ENCODE measurements at places on chromosomes 6 and 20. TPM values are rescaled to one million over a fixed set of nuclear protein-coding genes. Genes with fewer than 3 reads are reported as not detected.

Gene NR2E1
- total RNA-seq: not detected

Gene CLDN20
- total RNA-seq: not detected

Gene HDGFL1
- not detected for total RNA-seq

Gene RCAN2
- total RNA-seq: 5.6 TPM

Gene TAGAP
- total RNA-seq: not detected

- DNase-seq: no peak
These were observed 554.5 kb upstream of the MAP3K7 start for GRCh38 chr6:91141346-91141745.

DNA sequence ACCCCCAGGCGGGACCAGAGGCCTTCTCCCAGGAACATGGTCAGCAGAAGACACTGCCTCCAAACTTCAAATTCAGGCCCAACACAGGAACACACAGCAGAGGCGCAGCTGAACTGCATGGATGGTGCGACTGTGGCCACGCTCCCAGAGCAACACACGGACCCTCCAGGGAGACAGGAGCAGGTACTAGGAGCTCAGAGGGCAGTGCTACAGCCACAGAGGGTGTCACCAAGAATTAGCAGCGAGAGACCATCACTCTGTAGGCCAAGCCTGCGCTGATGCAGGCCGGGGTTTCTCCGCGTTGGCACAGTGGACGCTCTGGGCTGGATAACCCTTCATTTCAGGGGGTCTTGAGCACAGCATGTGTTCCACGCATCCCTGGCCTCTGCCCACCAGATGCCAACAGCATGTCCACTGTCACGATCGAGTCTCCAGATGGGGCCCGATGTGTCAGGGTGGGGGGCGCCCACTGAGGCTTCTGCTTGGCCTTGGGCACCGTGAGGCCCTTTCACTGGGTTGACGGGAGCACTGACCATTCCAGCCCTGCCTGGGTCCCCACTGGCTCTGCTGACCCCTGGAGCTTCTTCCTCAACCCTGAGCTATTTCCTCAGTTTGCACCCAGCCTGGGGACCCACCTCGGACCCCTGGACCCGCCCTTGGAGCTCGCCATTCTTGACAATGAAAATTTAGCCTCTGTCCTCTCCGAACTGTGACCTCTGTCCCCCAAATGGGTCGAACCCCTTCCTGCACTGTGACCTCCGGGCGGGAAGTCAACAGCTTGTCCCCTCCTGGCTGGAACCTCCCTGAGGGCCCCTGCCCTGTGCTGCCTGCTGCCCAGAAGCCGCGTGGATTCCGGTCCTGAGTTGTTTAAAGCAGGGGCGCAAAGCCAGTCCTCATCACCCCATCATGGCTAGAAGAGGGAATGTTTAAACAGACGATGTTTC is 239.4 kb downstream of the DLL1 start:
- no peak for DNase-seq

GRCh38 chr6:73710470-73710869 is 14.5 kb downstream of the CD109 start:
- peak; percentile 83 for DNase-seq

DNA sequence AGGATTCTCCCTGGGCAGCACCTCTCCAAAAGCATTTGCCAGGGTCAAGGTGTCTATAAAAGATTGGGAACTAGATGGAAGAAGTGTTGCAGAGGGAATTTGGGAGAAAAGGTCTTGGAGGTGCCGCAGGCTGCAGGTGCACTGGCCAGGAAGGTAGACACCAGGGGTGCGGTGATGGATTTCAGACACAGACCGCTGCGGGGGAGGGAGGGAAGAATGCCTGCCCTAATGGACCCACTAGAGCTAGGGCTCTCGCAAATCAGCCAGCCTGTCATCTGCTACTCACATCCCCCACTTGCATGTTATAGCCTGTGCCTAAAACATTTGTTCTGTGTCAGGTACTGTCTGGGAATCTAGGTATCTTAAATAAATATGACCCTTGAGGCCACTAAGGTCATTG is 193.6 kb upstream of the SLC24A3 start:
- DNase-seq: no peak

- DNase-seq: no peak
These were observed 568.0 kb downstream of the KIF16B start for GRCh38 chr20:16005021-16005914.

DNA sequence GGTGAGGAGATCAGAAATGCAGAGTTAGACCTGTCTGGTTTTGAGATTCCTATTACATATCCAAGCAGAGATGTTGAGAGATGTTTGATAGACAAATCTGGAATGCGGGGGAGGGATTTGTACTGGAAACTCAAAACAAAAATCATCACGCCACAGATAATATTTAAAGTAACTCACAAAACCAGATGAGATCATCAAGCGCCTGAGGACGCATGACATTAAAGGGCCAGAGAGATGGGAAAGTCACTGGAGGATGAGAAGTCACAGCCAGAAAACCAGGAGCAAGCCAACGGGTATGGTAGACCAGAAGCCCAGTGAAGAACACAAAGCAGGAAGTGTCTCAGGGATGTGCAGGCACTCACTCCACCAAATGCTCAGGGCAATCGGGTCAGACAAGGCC is 87.7 kb downstream of the DLL1 start:
- DNase-seq: no peak

DNA sequence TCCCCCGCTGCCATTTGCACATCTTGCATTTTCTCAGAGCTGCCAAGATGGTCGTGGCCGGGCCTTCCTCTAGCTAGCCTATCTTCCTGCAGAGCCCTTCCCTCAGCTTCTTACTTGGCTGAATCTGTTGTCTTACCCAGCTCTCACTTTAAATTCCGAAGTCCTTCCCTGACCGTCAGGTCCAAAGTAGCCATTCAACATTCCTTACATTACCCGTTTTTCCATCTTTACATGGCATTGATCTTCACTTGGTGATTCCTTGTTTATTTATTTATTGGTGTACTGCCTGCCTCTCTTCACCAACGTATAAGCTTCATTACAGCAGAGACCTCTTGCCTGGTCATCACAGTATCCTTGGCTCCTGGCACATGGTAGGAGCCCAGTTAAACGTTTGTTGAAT is 137.4 kb upstream of the ESR1 start:
- DNase-seq: no peak

DNA sequence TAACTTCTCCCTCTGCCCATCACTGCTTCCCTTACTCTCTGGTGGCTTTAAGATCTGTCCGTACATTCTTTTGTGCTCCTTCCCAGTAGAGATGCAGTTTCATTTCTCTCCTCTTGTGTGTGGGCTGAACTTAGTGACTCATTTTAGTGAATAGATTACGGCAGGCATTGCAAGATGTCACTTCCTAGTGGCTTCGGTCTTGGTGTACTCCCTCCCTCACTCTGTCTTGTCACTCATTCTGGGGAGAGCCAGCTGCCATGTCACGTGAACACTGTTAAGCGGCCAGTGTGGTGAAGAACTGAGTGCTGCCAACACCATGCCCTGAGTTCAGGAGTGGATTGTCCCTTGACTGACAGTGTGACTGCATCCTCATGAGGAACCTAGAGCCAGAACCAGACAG is 115.9 kb downstream of the OTOR start:
- DNase-seq: no peak

- DNase-seq: no peak
These were observed 27.9 kb downstream of the HLA-DMB start for GRCh38 chr6:32912951-32913350.

GRCh38 chr6:27332692-27333641 is 20.9 kb upstream of the POM121L2 start:
- peak; percentile 72 for DNase-seq

GRCh38 chr20:59007665-59008511 is 834 bp upstream of the CTSZ start:
- DNase-seq: no peak

All from fibroblast of lung (primary cell).